Activated naive CD8-positive, alpha-beta T cell treated with anti-CD3 and anti-CD28 coated beads, Interleukin-2, amount 50 U/mL, for 16 hours (primary cell): ENCODE measurements at places on chromosomes 12 and 14.

DNA sequence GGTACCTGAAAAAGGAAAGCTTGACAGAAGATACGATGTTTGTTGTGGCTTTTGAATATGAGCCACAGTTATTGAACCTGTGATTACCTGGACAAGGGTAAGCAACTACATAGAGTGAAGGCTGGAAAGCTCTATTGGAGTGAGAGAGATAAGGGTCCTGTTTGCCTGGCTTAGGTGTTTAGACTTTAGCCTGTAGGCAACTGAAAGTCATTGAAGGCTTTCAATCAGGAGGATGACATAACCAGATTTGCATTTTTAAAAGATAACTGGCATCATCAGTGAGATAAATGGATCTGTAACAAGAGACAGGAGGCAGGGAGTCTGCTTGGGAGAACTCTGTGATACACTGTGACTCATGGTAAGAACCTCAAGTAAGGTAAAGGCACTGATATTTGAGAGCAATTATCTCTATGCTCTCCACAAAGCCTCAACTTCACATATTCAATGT is 128.9 kb upstream of the SOX5 start:
- no peak for DNase-seq

- no peak for DNase-seq
Observed at GRCh38 chr12:39587225-39587624, 32.4 kb downstream of the ABCD2 start.

DNA sequence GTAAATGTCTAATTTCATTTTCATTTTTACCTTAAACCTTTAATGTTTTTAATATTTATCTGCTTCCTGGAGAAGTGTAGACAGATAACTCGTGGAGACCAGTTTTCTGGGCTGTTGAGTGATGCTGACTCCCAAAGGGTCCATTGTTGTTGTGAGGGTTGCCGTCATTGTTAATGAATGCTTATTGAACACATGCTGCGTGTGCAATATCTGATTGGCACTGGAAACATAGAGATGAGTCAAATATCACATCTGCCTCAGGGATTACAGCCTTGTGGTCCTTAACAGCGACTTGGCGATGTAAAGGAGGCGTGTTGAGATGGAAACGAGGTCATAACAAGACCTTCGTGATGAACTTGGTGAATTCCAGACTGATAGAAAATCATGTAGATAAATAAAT is 85.9 kb downstream of the FBXW8 start:
- no peak for DNase-seq

DNA sequence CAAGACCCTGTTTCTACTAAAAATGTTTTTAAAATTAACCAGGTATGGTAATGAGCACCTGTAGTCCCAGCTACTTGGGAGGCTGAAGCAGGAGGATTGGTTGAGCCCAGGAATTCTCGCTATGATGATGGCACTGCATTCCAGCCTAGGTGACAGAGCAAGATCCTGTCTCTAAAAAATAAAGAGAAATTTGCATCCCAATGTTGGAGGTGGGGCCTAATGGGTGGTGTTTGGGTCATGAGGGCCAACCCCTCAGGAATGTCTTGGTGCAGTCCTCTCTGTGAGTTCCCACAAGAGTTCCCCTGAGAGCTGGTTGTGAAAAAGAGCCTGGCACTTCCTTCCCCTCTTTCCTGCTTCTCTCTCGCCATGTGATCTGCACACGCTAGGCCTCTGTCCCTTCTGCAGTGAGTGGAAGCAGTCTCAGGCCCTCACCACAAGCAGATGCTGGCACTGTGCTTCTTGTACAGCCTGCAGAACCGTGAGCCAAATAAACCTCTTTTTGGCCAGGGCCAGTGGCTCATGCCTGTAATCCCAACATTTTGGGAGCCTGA is 11.3 kb downstream of the ACOT6 start:
- no peak for DNase-seq

GRCh38 chr14:85300107-85300506 is 229.8 kb upstream of the FLRT2 start:
- DNase-seq: no peak

DNA sequence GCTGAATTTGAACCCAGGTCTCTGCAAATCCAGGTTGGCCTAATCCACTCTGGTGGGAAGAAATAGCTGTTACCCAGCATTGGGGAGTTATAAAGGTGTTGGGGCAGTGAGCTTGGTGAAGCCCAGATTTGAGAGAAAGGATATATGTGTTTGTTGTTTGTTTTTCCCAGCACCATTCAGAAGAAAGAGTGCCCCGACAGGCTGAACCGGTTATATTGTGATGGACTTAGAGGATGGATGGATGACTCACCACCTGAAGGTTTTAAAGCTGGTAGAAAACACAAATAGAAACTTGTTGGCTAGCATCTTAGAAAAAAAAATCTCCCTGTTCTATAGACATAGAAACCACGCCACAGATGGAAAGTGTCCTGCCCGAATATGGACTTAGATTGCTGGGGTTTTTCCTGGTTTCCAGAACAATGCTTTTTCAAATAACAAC is 404.6 kb downstream of the MED13L start:
- no peak for DNase-seq

DNA sequence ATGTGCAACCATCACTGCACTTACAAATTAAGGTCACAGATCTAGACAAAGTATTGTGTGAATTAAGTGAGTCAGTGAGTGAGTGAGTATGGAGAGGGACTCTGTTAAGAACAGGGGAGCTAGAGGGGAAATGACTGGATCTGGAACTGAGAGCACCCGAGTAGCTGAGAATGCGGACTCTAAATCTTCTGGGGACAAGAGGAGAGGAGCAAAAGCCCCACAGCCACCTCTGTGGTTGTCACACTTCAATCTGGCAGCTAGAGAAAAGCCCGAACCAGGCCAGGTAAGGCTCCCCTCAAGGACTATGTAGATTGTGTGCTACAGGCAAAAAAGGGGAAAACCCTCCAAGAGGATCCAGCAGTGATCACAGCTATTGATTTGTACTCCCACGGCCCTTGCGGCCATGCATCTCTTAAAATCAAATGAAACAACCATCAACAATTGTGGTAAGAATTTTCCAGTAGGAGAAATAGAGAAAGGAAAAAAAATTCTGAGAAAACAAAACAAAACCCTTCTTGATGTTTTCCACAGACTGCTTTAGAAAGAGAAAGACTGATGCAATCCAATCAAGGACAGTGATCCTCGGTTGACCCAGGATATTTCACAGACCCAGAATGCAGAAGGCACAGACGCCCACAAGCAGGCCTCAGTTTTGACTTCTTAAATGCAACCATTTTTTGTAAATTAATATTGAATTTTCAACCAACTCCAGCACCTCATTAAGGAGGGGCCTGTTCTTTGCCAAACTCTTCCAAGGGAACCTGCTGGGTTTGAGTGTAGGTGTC is 109.6 kb downstream of the SLC38A6 start:
- no peak for DNase-seq

- DNase-seq: no peak
Observed at GRCh38 chr14:25696176-25696575, 646.2 kb upstream of the STXBP6 start.

DNA sequence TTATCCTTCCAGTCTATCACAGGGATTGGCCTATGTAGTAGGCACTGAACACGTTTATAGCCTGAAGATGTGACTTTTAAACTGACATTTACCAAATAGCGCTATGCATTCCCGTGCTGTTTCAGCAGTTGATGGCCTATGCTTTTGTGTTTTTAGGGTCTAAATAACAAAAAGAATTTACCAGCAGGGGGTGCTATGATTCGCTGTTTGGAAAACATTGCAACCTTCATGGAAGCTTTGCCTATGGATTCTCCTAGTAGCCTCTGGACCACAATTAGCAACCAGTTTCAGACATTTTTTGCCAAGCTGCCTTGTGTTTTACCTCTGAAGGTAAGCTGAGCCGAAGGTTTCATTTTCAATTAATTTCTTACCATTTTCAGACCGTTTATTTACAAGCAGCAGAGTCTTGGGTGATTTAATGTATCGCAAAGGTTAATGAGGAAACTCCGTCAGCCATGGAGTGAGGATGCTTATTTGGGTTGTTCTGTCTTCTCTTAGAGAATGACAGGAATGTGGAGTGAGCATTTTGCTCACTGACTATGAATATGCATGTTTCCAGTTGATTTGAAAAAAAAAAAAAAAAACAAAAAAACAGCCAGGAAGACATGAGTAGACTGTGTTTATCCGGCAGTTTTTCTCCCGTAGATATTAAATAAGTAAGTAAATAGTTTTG is 133.1 kb downstream of the PRIMA1 start:
- DNase-seq: no peak

DNA sequence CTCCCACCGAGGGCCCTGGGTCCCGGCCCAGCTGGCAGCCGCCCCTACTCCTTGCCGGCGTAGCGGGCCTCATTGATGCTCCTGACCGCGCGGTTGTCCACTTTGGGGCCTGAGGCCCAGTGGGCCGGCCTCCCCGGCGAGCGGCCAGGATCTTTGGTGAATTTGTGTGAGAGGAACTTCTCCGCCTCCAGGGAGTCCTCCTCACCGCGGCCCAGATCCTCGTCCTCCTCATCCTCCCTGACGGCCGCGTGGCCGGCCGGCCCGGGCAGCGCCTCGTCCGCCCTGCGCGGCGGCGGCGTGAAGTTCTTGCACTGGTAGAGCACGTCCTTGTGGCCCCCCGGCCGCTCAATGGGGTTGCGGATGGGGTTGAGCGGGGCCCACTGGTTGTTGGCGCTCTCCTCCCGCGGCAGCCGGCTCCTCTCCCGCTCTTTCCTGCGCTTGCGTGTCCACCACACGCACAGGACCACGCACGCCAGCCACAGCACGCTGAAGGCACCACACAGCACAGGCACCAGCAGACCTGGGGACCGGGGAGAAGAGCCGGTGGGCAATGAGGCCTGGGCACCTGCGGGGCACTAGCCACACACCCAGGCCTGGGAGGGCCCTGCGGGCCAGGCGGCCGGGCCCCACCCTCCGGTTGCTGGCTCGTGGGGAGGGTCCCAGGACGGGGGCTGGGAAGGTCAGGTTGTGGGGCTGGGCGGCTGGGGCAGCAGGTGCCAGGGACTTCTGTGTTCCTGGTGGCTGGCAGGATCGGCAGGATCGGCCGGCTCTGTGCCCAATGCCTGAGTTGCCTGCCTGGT is 25.7 kb downstream of the JAG2 start:
- no peak for DNase-seq

- DNase-seq: no peak
Observed at GRCh38 chr14:95469134-95469481, 47.3 kb downstream of the SYNE3 start.
